ENCODE measurements at places on chromosomes 12 and 14.

- DNase-seq = no peak
Measured at GRCh38 chr14:99065551-99065950, 206.4 kb downstream of the BCL11B start.

GRCh38 chr12:47236109-47236714 lies 156.5 kb upstream of the AMIGO2 start:
- no peak for DNase-seq

GRCh38 chr12:15278816-15279658 lies 43.3 kb upstream of the PTPRO start:
- DNase-seq = no peak

GRCh38 chr12:11879306-11879705 lies 191.4 kb upstream of the BCL2L14 start:
- DNase-seq = no peak

GRCh38 chr12:67107235-67107634 lies 161.9 kb upstream of the CAND1 start:
- DNase-seq = no peak

DNA sequence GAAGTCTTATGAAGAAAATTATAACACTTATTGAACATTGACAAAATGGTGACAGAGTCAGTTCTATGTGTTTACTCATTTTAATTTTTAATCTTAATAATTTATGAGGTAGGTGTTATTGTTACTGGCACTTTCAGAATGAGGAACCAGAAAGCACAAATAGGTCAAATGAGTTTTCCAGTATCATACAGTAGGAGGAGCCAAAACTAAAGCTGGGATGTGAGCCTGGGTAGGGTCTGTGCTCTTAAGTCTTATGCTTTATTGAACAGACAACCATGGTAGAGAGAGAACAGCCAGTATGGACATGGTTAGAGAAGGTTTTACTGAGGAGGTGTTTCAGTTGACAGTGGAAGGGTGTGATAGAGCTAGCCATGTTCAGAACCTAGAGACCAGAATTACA lies 775.7 kb downstream of the TMTC2 start:
- no peak for DNase-seq

DNA sequence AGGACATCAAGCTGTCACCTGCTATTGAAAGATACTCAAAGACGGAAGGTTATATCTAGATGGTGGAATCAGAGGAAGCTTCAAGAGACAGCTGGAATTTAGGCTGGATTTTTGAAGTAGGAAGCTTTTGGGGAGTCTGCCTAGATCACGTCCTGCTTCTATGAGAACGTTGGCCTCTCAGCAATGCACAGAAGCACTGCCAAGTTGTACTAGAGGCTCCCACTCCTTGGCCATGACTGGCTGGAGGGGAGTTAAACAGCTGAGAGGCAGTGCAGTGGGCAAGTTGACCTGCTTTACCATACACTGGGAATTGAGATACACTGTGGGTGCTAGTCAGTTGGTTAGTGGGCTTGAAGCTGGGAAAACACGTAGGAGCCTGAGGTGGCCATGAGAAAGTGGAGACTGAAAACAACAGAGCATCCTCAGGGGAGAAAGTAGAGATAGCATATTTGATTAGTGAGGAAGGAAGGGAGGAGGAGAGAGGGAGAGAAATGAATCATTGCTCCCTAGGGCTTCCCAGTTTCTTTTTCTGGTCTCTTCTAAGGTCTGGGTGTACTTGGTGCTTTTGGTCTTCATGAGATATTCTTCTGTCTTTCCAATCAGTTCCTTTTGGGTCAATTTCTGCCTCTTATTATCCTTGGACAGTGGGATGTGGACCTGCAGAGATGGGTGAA lies 110.8 kb downstream of the EMP1 start:
- no peak for DNase-seq

GRCh38 chr14:55410876-55411275 lies 754 bp downstream of the ATG14 start:
- no peak for DNase-seq

DNA sequence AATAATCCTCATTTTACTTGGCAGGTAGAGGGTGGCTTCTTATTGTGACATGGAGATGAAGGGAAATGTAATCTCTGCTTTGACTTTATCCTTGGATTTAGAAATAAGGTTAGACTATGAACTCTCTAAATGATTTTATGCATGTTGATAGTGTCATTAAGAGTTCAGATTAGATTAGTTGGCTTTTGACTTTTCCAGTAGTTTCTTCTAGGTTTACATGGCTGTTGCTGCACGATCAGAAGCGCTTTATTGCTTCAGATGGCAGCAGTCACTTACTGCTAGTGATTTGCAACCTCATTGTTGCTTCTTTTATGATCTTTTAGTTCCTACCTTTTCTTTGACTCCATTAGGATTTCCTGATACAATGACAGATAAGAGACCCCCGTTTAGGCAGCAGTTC lies 32.3 kb downstream of the SLC15A5 start:
- DNase-seq = no peak

DNA sequence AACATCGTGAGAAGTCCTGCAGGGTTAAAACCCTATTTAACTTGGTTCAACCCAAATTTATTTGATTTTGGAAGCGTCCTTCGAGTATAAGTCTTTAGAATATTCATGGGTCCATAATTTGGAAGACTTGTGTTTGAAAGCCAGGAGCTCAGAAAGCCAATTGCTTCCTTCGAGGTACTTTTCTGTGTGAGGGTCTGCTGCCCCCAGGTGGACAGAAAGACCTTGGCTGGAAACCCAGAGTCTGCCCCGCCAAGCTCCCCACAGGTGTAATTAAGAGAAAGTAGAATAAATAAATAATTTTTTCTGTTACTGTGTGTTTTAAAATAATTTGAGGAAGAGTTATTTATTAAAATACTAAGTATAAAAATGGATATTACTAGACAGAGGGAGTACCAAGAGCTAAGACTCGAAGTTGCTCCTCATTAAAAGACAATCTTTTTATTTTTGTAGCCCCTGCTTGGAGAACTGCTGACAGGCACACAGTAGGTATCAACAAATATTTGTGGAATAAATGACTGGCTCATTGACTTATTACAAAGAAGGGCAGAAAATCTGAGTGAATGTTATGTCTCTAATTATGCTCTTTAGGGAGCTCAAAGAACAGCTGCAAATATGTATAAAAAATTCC lies 105.8 kb downstream of the PAH start:
- no peak for DNase-seq

DNA sequence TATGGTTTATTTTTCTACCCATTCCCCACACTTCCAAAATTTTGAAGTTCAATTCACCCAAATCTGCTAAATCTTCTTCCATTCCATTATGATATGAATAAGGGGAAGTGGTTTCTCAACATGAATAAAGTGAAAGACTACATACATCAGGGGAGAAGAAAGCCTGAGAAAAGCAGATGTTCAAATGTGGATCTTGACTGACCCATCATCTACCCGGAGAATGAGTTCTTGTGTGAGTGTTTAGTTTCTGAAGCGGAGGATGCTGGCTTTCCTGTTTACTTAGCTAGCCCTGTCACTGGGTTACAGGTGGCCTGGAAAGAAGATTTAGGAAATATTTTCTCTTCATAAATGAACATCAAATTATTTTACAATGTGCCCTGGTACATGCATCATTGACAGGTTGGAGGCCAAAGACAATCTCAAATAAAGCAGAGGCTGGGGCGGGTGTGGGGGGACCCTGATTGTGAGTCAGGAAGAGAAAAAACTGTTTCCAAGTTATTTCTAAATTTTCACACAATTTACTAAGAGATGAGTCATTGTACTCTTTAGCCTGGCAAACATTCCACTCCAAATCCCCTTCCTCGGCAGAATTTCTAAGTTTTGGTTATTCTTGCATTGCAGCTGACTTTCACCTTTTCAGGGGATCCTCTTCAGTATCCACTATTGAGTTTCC lies 135.6 kb downstream of the SLC25A21 start:
- no peak for DNase-seq

DNA sequence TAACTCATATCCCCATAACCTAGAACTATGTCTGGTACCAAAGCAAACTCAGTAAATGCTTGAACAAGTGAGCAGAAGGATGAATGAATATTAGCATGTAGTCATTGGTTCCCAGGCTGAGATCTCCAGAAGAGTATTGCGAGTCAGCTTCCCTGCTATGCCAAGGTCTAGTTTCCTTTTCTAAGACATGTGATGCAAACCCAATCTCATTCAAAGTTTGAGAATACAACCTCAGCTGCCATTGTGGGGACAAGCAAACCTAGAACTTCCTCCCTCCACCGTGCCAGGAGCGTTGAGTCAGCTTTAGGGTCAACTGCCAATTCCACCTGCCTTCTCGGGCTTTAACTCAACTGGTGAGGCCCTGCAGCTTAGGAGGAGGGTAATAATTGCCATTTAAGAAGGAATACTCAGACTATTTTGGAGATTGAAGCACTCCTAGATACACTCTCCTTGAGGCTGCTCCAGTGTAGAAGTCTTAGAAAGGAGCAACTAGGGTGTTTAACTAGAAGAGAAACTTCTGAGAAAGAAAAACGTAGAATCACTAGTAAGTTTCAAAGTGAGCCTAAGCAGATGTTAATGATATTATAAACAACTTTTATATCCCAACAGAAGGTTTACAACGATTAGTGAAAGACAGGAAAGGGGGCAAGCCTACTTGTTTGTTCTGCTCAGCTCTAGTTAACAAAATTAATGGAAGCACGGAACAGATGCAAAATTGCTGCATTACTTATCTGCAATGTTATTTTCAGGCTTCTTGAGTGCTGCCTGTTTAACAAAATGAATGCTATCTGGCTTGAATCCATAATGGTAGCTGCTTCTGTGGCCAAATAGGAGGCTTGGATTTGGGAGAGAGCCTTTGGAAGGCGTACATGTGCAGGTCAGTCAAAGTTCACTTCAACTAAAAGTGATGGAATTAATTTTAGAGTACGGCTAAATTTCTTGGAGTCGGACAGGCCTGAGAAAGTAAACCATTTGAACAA lies 96.9 kb downstream of the HELB start:
- DNase-seq = no peak

GRCh38 chr14:54427871-54428270 lies 13.3 kb downstream of the CNIH1 start:
- no peak for DNase-seq

- DNase-seq = no peak
Measured at GRCh38 chr14:54567639-54568561, 972 bp downstream of the SAMD4A start.

DNA sequence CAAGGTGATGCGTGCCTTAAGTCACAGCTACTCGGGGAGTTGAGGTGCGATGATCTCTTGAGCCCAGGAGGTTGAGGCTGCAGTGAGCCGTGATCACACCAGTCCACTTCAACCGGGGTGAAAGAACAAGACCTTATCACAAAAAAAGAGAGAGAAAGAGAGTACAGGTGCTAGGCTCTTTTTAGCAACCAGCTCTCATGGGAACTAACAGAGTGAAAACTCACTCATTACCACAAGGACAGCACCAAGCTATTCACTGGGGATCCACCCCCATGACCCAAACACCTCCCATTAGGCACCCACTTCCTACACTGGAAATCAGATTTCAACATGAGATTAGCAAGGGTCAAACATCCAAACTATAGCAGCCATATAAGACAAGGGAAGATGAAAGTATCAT lies 164.2 kb downstream of the NDUFA12 start:
- DNase-seq = no peak

DNA sequence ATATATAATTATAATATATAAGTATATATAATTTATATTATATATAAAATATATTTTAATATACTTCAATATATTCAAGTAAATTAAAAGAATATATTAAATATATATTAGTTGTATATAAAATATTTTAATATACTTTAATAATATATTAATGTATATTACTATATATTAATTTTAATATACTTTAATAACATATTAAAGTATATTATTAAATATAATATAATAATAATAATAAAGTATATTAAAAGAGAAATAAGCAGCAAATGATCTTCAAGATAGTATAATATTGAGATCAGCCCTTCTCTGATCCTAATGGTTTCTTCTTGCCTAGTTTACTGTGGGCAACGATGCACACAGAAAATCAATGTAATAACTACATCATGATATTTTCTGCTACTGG lies 2.3 kb downstream of the OR4M1 start:
- no peak for DNase-seq

DNA sequence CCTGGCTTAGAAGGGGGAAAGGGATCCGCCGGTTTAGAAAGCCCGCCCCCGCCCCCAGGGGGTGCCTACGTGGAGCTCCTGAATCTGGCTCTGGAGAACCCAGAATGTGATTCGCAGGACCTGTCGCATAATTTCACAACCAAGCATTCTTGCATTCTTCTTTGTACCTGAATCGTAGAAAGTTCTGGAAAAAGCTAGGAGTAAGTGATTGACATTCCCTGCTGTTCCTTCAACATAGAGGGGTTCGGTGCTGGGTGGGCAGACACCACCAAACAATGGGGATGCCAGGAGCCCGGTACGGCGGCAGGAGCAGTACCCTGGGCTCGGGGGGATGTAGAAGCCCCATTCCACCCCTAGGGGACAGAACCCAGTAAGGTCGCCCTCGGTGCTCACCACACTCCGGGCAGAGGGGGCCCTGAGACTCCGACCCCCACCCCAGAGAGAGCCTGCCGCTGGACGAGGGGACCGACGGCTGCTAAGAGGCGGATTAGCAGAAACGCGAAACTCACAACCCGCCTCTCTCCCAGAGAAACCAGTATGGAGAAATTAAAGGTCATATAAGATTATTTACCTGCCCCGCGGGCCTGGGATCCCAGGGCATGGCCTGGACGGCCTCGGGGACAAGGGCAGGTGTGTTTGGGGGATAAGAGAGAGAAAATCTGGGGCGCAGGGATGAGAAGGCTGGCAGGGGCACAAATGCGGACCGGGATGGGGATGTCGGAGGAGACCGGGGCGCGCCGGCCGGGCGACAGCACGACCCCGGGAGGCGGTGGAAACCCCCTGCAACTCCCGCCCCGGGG lies 520 bp downstream of the CSRP2 start:
- no peak for DNase-seq

- no peak for DNase-seq
Measured at GRCh38 chr12:52861511-52861910, 12.7 kb upstream of the KRT78 start.

GRCh38 chr14:105058521-105059034 lies 6.7 kb downstream of the GPR132 start:
- no peak for DNase-seq

DNA sequence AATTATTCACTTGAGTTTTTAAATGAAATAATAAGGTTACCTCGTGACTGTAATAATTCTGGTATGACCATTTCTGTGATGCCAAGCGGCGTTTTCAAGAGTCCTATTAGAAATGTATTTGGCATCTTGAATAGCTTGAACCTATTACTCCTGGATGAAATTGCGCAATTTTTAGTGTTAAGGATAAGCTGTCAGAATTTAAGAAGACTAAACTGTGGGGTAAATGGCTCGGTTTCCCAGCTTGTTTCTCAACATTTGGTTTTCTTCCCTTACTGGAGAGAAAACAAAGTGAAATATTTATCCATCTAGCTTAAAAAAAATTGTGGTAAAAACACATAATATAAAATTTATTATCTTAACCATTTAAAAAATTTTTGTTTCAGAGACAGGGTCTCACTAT lies 26.8 kb downstream of the PCNX1 start:
- no peak for DNase-seq

DNA sequence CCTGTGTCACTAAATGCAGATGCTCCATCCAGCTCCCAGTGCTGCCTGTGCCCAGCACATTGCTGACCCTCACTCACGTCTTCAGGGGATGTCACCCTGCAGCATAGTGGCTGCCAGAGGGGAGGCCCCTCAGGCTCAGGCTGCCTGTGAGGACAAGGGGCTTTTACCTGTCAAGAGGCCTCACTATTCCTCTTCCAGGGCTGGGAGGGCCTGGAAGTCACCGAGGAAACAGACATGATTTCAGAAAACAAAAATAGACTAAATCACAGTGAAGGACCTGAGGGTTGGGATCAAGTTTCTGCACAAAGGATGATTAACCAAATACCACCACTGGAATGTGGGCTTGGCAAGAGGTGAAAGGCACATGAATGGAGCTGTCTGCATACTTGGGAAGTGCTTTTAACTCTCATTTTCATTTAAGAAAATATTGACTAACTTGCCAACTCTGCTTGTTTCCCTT lies 1202.3 kb downstream of the BCL11B start:
- DNase-seq = no peak

Data from stimulated activated CD8-positive, alpha-beta memory T cell treated with anti-CD3 and anti-CD28 coated beads, Interleukin-2, amount 100 ng/mL, for 1 hour (primary cell).